H54 (cell line): ENCODE measurements at places on chromosomes 7 and 10.

GRCh38 chr10:96378741-96379140 is 19.9 kb upstream of the OPALIN start:
- DNase-seq, result no peak

- no peak for DNase-seq
These were observed 1.0 kb upstream of the PILRA start for GRCh38 chr7:100372256-100372655.

DNA sequence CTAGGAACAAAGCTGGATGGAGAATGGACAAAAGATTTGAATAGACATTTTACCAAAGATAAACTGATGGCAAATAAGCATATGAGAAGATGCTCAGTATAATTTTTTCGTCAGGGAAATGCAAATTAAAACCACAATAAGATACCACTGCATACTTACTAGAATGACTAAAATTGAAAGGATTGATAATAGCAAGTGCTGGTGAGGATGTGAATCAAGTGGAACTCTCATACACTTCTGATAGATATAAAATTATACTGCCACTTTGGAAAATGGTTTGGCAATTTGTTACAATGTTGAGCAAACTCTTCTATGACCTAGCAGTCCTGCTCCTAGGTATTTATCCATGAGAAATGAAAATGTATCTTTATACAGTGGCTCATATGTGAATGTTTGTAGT is 83.3 kb downstream of the EXOC6 start:
- no peak for DNase-seq

DNA sequence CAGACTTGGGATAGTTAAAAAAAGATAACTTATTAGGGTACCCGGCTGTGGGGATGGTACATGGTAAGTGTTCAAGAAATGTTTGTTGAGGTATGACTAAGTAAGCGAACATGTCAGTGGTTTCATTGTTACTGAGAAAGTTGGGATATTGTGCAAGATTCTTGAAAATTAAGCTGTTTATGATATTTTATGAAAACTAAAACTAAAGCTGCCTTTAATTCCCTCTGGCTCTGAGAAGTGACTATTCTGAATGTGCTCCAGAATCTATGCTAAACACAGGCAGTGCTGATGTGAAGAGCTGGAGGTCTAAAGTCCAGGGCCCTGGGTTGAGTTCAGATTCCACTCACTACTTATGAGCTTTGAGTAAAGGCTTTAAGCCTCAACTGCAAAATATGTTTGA is 72.9 kb downstream of the AOAH start:
- DNase-seq, result no peak

- DNase-seq, result no peak
These were observed 123.3 kb downstream of the CELF2 start for GRCh38 chr10:11140963-11141362.
